ENCODE measurements at places on chromosomes 7 and 10. TPM values are rescaled to one million over a fixed set of nuclear protein-coding genes. Genes with fewer than 3 reads are reported as not detected.

DNA sequence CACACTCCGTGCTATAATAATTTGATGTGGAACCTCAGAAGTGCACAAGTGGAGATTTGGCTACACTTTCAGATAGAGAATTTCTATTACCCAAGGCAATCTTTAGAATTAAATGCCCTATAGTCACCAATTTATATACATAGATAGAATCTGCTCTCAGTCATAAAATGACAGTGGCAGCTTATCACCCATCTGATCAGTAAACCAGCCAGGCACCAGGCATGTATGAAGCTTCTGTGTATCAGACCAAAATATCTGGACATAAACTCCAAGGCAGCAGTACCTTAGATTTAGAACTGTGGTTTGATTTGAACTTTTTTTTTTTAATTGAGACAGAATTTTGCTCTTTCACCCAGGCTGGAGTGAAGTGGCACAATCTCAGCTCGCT, 180.9 kb downstream of the IPMK start:
- DNase-seq: no peak

PDE1C gene
- under 0.01 TPM for total RNA-seq

DNA sequence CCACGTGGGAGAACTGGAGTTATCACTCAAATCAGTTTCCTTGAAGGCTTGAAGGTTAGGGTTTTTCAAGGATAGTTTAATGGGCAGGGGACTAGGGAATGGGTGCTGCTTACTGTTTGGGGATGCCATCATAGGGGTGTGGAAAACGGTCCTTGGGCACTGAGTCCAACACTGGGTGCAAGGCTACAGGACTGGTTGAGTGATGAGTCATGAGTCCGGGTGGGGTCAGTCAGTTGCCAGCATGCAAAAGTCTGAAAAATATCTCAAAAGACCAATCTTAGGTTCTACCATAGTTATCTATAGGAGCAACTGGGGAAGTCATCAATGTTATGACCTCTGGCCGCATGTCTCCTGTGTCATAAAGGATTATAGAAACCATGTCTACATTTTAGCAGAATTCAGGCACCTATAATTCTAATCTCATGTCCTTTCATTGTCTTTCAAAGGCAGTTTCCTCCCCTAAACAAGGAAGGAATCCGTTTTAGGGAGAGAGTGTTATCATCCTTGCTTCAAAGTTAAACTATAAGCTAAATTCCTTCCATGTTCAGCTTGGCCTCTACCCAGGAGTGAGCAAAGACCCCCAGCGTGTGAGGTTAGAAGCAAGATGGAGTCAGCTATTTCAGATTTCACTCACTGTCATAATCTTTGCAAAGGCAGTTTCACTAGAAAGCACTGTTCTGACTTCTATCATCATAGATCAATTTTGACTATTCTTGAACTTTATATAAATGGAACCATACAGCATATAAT, 94.5 kb downstream of the COL26A1 start:
- DNase-seq: no peak

PYROXD2 gene
- 1.1 TPM for total RNA-seq

TIMM23B gene
- 20.6 TPM for total RNA-seq

DNA sequence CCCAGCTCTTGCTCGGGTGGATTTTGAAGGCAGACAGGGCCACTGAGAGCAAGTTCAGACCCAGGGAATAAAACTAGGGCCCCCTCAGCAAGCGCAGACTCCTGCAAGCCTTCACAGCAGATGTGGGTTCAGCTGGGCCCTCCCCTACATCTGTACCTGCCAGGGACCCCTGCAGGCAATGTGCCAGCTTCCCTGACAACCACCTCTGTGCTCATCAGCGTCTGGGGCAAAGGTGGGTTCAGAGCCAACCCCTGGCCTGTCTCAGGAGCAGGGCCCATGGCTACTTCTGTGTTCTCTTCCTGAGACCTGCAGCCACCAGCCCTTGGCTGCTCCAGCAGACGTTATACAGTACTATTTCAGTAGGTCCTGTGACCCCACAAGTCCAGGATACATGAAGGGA, 189.5 kb downstream of the DIP2C start:
- no peak for DNase-seq

GRCh38 chr7:130912082-130912861, 178.3 kb upstream of the KLF14 start:
- DNase-seq: peak; percentile 80

DNA sequence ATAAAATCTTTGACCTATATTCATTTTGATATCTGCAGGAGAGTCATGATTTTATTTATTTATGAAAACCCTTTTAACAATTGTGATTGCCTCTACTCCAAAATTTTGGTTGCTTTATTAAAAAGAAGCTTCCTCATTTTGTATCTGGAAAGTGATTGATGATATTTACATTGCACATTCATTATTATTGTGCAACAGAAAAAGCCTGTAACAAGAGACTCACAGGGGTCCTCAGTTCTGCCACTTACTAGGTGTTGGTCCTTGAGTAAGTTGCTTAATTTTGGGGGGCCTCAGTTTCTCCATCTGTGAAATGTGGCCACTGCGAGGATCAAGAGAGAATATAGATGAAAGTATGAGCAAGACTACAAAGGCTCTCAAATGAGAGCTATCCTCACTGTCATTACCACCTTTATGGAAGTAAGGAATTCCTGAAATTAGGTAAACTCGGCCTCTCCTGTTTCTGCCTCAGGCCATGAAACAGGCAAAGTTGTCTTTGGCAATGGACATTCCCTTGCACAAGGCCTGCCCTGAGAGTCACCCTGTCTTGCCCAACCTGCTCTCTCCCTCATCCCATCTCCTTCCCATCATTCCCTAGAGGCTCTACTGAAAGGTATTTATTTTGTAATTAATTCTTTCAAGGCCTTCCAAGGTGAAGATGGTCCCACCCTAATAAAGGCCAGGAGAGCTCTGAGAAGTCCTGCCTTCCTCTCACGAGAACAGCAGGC, 66.1 kb upstream of the ABLIM1 start:
- peak; percentile 75 for DNase-seq

- DNase-seq: no peak
Observed at GRCh38 chr10:34155812-34156211, 659.3 kb downstream of the PARD3 start.

- DNase-seq: no peak
Observed at GRCh38 chr7:20164425-20165145, 52.6 kb downstream of the MACC1 start.

FBXL15 gene
- 12.5 TPM for total RNA-seq

OR6B1 gene
- total RNA-seq: not detected

ACADSB gene
- total RNA-seq: 5.4 TPM

DNA sequence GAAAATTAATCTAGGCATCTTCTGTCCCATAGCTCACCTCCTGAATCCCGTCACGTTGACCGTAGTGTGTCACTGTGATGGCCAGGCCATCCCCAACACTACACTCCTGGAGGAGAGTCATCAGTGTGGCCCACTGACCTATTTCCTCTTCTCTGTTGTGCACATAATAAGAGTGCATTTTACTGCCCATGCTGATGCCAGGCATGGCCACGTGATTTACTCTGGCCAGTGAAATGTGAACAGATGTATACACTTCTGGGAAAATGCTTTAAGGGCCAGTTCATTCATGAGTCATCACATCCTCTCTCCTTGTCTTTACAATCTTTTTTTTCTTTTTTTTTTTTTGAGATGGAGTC, 101.9 kb upstream of the PIP4K2A start:
- DNase-seq: peak; percentile 92

UPK3BL2 gene
- 151 TPM for total RNA-seq

DNA sequence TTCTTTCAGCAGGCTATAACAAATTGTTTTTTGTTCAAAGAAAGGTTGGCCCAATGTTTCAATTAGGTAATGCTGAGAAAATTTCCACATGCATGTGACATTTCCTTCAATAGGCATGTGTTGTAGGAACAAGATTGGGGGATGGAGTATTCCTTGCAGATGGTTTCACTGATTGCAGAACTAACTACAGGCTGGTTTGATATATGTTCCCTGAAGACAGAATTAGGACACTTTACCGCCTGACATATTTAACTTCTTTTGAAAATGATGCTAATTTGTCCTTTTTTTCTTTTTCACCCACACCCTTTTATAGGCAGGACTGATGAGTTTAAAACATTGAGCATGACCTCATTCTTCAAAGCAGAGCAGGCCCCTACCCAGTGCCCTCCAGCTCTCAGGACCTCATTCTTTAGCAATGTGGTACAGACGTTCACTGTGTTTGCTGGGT, 163.3 kb downstream of the CPED1 start:
- no peak for DNase-seq

FAM25A gene
- 4.7 TPM for total RNA-seq

GALNT17 gene
- not detected for total RNA-seq

DNA sequence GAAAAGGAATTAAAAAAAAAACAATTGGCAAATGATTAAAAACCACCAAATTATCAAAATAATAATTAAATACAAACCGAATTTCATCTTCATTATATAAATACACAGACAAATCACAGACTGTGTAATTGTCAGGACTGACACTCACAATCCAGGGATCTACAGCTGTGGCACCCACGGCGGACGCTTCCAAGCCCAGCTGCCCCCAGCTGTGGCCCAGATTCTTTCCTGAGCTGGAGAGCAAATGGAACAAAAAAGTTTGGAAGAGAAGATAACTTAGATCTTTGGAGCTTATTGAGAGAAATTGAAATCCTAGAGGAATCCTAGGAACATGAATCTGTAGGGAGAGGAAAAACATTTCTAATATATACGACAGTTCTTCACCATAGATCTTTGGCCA, 316.1 kb downstream of the OTUD1 start:
- no peak for DNase-seq

ACTR3C gene
- 6.4 TPM for total RNA-seq

DNA sequence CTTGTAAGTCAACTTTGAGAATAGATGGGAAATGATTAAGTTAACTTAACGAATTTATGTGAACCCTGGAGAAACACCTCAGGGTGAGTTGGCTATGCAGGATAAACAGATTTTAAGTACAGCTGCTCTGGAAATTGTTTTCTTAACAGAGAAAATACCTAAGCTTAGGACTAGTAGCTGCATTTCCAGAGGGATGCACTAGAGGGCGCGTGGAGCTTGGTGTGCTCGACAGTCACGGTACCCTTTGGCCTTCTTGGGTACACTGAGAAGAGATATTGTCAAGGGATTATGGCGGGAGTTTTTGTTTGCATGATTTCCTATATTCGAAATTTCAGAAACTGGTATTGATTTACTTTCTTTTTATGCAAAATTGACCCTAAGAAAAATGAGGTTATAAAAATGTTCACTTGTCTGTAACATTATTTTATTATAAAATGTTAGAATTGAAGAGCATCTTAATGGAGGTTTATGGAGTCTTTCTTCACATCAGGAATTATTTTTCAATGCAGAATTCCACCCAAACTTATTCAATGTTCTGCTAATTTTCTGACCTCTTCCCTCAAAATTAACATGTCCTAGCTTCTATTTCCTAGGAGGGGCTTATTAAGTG, 58.4 kb upstream of the MYO3A start:
- DNase-seq: peak; percentile 53

ITIH5 gene
- not detected for total RNA-seq

DNA sequence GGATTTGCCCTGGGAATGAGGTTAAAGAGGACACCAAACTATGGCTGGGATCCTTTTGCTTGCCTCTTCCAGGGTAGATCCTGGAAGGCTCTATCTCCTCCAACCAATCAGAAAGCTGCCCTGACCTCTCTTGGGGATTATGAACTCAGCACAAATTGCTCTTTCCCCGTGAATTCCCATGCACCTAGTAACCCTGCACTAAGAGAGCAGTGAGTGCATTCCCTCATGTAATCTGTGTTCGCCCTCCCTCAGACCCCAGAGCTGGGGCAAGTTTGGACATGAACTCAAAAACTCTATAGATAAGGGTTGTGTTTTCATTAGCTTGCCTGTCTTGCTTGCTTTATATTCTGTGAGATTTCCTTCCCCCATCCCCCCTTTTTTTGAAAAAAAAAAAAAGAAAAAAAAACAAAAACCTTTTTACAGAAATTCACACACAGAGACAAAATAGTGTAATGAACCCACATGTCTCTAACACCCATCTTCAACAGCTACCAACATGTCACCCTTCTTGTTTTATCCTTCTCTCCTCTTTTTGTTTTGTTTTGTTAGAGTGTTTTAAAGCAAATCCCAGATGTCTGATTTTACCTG, 225.5 kb upstream of the TCF7L2 start:
- peak; percentile 35 for DNase-seq

FZD1 gene
- 4.1 TPM for total RNA-seq

- DNase-seq: peak; percentile 29
Observed at GRCh38 chr7:9407816-9408215, 974.4 kb downstream of the NXPH1 start.

GRCh38 chr7:77753173-77753572, 45.1 kb downstream of the TMEM60 start:
- DNase-seq: no peak

DNA sequence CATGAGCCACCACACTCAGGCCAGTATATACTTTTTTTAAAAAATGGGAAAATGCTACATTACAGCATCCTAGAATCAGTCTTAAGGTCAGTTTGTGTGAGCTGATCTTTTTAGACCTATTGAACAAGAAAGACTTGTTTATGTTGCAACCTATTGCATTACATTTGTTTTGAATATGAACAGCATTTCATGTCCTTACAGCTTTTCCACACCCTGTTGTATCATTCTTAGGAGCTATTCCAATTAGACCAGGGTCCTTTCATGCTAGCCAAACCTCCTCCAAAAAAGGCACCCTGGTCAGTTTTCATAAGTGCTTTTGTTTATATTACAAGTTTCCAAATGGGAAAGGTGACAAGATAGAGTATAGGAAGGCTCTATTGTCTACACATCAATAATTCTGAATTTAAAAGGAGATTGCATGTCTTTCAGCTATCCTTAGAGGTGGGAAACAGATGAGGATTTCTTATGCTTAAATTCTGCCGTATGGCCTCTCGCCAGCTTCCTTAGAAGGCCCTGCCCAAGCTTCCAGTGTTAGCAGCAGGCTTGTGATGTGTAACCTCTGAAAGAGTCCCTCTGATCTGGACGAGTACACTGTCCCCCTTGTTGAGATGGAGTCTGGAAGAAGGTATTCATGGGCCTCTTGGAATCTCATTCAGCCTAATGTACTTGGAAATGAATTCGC, 171.9 kb downstream of the OTUD1 start:
- peak; percentile 15 for DNase-seq

LRRD1 gene
- 0.13 TPM for total RNA-seq

GRCh38 chr7:78134774-78135173, 336.2 kb downstream of the PHTF2 start:
- DNase-seq: no peak

DNA sequence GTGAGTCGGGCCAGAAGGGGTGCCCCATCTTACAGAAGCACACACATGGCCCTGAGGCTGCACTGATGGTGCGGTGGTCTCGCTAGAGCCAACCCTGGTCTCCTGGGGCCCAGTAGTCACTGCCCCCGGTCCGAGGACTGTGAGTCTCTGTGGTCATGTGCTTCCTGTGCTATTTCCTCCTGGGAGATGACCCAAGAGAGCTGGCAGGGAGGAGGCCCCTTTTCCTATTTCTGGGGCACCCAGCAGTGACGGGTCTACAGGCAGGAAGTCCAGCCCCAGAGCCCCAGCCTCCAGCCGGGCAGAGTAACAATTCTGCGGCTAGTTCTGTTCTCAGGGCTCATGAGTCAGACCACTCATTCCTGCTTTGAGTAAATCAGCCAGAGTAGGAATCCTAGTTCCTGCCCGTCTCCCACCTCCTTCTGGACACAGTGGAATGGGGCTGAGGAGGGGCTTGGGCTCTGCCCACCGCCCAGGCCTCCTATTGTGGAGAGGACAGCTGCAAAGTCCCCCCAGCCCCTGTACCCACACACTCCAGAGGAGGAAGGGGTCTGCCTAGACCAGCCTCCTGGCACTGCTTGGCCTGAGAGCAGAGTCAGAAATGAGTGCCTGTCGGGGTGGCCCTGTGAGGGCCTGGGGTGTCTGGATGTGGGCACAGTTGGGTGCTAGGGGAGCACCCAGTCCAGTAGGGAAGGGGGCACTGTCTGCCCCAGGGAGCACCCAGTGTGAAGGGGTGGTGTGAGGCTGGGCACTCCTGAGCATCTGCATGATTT, 80.5 kb upstream of the PPIF start:
- DNase-seq: peak; percentile 84
